ENCODE measurements at places on chromosomes 7 and 10.
A peak's percentile ranks its signal among the peaks of the same experiment; 100 is the strongest.

GRCh38 chr10:8992009-8992408, 937.5 kb downstream of the GATA3 start:
- DNase-seq, result no peak

DNA sequence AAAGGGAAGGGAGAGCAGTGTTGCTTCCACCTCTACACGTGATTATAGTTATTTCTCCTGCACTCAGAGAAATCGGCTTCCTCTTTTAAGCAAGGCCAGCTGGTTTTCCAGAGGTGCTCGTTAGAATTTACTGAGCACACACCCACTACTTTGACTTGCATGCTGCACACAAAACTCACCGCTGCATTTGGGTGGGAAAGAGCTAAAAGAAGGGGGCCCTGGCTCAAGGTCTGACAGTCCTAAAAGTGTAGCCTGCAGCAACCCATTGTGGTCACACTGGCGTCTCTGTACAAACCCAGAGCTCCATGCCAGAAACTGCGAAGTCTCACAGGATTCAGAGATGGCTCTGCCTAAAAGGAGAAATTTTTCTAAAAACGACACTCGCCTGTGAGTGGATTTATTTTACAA, 133.7 kb downstream of the SLC25A13 start:
- DNase-seq, result no peak

- no peak for DNase-seq
Observed at GRCh38 chr10:124042656-124043309, 50.6 kb downstream of the CHST15 start.

- DNase-seq, result no peak
Observed at GRCh38 chr7:1457059-1457948, 2.0 kb downstream of the MICALL2 start.

GRCh38 chr10:95785942-95786669, 30.1 kb downstream of the ENTPD1 start:
- no peak for DNase-seq

DNA sequence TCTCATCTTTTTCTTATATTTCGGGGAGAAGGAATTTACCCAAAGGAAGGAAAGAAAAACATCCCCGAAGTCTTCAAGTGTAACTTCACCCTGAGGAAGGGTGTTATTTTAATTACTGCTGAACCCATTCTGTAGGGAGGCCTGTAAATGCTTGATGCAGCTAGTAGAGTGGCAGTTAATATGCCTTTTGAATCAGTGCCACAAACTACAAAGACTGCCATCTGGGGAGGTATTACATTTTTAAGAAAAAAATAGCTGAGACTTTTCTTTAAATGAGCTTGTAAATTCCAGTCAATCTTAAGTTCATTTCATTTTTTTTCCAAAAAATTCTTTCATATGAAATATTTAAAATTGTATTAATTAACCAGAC, 233.1 kb upstream of the FERD3L start:
- no peak for DNase-seq

DNA sequence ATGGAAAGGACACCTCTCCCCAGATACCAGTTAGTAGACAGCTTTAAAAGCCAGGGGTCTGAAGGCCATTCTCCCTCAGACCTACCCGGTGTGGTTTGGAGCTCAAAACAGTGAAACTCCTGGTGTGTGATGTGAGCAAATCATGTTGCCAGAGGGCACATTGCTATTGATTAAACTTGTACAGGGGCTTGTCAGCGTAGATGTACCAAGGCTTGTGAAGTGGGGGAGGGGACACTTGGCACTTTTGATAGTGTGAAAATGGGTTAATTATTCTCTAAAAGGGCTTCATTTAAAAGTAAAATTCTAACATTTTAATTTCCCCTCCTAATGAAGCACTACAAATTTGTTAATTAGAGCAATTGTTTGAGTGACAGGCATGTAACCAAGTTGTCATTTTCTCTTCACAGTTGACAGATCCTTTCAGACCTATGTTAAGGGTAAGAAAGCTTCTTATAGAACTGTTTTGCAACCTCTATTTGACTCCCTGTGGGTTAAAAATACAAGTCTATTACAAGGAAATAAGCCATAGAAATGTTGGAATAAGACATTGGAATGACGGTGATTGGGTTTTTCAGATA, 356.9 kb upstream of the GALNT17 start:
- no peak for DNase-seq

DNA sequence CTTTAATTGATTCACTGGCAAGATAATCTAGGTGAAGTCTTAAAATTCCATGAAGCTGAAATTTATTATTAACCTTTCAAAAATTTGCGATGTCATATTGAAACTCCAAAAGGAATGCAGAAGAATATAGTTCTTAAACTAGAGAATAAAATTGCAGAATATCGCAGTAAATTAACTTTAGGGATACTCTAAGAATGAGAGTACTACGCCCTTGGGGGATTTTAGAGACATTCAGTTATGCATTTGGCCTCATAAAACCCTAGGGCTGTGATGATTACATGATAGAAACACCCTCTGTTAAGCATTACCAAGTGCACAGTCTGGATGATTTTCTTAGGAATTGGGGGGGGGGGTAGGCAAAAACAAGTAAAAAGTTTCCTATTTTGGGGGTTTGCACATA, 3.7 kb downstream of the WNT2 start:
- DNase-seq, result no peak

- no peak for DNase-seq
Observed at GRCh38 chr10:86664341-86665217, 3.7 kb upstream of the LDB3 start.

- DNase-seq, result peak; percentile 47
Observed at GRCh38 chr10:21526860-21527597, 1.5 kb upstream of the SKIDA1 start.

DNA sequence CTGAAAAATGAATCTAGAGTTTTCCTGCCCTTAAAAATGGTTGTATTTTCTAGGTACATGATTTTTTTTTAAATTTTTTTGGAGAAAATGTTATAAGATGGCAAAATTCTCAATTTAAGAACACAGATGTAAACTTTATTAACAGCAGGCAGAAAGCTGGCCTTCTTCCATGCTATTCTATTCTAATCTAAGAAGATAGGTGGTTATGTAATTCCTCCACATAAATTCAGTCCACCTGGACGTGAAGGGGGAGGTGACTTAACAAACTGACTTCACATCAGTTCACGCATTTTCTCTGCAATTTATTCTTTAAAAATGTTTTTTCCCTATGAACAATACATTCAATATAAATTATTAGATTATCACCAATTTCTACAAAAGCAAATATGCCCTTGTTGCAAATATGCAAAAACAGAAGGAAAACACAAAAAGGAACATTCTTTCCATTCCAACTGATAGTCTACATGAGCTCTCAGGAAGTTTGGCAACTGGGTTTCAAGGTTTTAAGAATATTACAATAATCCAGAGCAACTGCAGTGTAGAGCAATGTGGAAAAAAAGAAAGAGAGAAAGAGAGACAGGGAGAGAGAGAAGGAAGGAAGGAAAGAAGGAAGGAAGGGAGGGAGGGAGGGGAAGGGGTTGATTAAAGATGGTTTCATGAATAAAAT, 76.8 kb downstream of the HIBADH start:
- DNase-seq, result no peak

DNA sequence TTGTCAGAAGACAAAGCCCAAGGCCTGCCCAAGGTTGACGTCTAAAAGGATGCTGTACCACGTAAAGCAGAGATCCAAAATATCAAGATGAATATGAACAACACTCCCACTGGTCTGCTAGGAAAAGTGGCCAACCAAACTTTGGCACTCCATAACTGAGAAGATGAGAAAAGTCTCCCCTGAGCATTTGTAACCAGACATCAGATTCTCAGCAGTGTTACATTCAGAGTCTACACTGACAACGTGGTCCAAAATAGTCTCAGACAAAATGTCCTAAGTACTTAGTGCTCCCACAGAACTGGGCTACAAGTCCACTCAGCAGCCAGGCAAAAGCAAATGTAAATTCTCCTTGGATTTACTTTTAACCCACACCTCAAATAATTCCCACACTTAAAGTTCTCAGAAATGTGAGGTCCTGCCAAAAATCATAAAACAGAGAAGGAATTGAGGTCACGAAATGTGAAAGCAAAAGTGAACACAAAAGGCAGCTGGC, 185.1 kb upstream of the NOBOX start:
- DNase-seq, result no peak

DNA sequence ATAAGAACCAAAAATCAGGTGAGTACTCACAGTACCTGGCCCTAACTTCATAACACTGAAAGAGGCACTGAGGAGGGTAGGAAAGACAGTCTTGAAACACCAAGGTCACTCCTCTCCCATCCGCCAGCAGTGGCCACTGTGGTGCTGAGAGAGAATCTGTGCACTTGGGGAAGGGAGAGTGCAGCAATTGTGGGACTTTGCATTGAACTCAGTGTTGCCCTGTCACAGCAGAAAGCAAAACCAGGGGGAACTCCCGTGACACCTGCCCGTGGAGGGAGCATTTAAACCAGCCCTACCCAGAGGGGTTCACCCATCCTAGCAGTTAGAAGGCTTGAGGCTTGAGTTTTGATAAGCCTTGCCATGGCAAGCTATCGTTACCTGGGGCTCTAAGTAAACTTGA, 35.2 kb upstream of the MAP3K8 start:
- DNase-seq, result no peak

DNA sequence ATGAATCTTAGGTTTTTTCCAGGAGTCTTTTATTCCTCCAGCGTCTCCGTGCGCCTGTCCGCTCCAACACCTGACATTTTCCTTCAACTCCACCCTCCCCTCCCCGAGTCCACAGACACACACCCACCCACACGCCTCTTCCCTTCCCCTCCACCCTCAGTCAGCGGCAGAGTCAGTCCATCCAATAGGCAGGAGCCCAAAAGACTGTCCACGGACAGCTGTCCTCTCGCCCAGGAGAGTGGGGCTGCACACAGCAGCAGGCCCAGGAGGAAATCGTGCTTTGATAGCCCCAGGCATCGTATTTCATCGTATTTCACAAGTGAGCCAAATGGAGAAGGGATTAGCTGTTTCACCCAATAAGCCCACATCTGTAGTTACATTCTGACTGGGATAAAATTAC, 285.1 kb downstream of the ZEB1 start:
- no peak for DNase-seq

DNA sequence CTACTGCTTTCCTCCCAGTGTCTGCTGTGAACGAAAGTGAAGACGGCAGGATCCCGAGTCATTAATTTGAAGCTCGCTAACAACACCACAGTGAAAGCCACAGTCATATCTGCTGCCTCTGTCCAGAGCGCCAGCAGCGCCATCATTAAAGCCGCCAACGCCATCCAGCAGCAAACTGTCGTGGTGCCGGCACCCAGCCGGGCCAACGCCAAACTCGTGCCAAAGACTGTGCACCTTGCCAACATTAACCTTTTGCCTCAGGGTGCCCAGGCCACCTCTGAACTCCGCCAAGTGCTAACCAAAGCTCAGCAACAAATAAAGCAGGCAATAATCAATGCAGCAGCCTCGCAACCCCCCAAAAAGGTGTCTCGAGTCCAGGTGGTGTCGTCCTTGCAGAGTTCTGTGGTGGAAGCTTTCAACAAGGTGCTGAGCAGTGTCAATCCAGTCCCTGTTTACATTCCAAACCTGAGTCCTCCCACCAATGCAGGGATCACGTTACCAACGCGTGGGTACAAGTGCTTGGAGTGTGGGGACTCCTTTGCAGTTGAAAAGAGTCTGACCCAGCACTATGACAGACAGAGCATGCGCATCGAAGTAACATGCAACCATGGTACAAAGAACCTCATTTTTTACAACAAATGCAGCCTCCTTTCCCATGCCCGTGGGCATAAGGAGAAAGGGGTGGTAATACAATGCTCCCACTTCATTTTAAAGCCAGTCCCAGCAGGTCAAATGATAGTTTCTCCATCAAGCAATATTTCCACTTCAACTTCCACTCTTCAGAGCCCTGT, 94.8 kb upstream of the KCNMA1 start:
- no peak for DNase-seq

- no peak for DNase-seq
Observed at GRCh38 chr7:123480107-123480506, 54.3 kb downstream of the IQUB start.

GRCh38 chr7:37249240-37249639, 199.4 kb downstream of the ELMO1 start:
- DNase-seq, result no peak

DNA sequence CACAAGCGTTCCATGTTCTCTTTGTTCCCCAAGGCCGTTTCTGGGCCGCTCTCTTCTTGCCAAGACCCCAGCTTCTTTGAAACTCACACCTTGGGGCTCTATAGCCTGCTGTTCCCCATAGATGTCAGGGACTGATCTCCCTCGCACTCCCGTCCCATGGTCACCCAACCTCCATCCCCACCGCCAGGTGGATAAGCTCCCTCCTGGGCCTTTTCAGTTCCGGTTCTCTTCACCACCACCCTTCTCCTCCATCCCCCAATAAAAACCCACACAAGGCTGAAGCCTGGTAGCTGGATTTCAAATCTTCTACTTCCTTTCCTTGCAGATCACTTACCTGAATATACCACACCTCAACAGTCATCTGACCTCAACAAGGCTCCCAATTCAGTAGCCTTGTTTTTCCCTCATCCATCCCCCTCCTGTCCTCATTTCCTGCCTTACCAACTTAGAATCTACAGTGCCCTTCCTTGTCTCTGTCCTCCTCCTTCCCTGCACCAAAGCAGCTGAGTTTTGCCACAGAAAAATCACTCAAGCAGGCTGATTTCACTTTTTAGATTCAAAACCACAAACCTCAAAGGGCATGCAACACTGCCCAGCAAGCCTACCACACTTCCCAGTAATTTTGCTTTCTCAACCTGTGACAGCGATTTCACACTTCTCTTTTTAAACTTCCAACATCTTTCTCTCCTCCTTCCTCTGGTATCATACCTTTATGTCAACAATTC, 7.7 kb downstream of the SLC37A3 start:
- no peak for DNase-seq

GRCh38 chr10:101565370-101565900, 22.6 kb downstream of the POLL start:
- no peak for DNase-seq

DNA sequence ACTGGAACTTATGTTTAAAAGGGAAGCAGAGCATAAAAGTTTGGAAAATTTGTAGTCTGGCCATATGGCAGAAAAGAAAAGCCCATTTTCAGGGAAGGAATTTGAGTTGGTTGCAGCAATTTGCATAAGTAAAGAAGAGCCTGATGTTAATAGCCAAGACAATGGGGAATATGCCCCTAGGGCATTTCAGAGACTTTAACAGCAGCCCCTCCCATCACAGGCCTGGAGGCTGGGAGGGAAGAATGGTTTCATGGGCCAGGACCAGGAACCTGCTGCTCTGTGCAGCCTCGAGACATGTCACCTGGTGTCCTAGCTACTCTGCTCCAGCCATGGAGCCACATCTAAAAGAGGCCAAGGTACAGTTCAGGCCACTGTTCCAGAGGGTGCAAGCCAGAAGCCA, 35.3 kb downstream of the HTR7 start:
- no peak for DNase-seq

- DNase-seq, result no peak
Observed at GRCh38 chr10:21899736-21900135, 103.8 kb downstream of the DNAJC1 start.

GRCh38 chr7:96026010-96026409, 253.7 kb downstream of the DYNC1I1 start:
- DNase-seq, result no peak

DNA sequence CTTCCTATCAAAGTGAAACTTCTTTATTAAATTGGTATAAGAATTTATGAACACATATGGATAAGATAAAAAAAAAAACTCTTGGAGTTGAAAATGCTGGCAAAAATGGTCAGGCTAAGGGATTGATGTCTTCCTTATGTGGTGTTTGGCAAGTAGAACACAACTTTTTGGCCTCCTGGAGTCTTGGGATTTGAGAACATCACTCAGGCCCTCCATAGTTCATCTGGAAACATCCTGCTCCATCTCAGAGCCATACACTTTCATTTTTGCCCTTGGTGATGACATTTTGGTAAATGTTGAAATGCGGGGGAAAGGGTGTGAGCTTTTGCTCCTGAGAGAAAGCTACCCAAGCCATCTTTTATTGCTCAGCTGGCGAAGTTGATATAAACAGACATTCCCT, 27.5 kb upstream of the BTBD16 start:
- no peak for DNase-seq
